ENCODE measurements at places on chromosomes 4 and X.

- peak; percentile 95 for DNase-seq
Observed at GRCh38 chr4:181688432-181688831, 554.8 kb upstream of the TENM3 start.

GRCh38 chr4:156517546-156517945, 454.1 kb downstream of the PDGFC start:
- no peak for DNase-seq

DNA sequence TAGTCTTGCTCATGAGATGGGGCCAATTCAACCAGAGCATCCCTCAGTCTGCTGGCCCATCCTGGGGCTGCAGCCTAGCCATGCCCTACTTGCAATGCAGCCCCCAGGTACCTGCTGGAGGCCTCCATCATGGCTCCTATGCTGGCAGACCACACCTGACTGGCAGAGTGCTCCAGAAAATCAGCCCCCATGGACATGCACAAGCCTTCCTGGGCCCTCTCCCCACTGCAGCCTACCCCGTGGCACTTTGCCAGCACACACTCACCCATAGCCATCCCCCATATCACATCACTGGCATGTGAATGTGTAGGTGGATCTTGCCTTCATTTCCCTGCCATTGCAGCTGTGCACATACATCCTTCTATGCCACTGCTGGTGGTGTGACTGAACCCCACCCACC, 381.8 kb downstream of the UBE2NL start:
- DNase-seq = no peak

DNA sequence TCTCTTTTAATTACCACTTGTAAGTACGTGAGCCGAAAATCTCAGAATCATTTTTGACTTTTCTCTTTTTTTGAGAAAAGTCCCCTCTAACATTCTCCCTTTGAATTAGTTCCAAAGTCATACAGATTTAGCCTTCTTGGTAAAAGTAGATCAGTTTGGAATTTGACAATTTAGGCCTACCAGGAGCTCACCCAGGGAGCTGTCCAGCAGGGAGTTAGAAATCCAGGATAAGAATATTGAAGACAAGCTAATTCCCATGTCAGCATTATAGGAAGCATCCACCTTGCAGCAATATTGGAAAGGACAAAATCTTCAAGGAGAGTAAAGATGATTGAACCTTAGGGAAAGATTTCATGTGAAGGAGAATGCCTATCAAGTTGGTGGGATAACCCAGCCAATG, 352.2 kb upstream of the CPEB2 start:
- DNase-seq = no peak

GRCh38 chr4:88821522-88821921, 123.9 kb upstream of the NAP1L5 start:
- DNase-seq = no peak

- DNase-seq = no peak
Observed at GRCh38 chr4:112952313-112952700, 97.1 kb upstream of the ANK2 start.

DNA sequence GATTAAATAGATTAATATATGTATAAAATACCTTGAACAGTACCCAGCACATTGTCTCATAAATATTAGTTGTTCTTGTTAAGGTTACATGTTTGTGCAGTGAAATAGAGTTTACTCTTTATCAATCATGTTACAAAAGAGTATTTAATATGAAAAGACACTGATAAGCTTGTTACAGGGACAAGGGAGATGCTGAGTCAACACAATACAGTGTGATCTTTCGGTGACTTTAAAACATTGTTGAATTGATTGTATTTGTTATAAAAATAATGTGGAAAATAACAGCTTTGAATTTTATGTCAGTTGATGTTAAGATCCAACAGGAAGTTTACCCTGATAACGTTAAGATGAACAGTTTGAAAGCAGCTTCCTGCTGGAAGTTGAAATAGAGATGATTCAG, 1.4 kb upstream of the WDR13 start:
- no peak for DNase-seq

DNA sequence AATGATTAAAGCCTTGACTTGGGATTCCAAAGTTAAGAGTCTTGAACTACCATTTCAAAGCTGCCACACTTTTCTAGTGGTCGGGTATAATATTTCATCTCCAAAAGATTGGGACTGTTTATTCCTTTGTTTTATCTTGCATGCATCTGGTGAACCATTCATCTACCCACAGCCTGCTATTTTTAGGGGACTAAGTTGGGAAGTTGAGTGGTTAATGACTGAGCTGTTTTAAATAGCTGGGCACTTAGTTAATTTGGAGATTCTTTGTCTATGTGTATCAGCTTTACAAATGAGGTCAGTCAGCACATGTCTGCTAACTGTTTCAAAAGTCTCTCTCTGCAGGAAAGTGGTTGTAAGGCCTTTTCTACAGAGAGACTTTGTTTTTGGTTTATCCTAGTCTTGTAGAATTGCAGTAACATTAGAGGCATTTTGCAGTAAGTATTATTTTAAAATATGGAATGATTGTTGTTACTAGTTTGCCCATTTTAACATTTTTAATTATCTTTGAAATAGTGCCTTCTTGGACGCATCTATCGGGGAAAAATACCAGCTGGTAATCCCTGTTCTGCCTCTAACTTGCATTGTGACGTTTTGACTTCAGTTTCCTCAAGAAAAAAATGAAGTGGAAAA, 8.2 kb downstream of the BMP2K start:
- DNase-seq = peak; percentile 77
